ENCODE measurements at places on chromosomes 3 and 15.

DNA sequence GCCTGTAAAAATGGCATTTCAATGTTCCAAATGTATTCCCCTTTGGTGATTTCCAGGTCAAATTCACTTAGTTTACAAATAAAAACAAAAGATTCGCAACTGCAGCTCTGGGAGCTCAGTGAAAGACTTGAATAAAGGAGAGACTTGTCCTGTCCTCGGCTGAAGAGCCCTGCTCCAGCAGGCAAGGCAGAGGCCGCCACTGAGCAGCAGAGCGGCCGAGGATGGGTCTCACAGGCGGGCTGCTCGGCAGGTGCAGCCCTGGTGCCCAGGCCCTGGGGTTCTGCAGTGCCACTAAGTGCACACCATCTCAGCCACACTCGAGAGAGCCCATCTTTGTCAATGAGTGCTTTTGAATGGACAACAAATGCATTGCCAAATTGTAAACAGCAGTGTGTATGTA is 856.2 kb downstream of the AGBL1 start:
- DNase-seq, result no peak

GRCh38 chr15:57432141-57432741 is 55.9 kb downstream of the CGNL1 start:
- no peak for DNase-seq

DNA sequence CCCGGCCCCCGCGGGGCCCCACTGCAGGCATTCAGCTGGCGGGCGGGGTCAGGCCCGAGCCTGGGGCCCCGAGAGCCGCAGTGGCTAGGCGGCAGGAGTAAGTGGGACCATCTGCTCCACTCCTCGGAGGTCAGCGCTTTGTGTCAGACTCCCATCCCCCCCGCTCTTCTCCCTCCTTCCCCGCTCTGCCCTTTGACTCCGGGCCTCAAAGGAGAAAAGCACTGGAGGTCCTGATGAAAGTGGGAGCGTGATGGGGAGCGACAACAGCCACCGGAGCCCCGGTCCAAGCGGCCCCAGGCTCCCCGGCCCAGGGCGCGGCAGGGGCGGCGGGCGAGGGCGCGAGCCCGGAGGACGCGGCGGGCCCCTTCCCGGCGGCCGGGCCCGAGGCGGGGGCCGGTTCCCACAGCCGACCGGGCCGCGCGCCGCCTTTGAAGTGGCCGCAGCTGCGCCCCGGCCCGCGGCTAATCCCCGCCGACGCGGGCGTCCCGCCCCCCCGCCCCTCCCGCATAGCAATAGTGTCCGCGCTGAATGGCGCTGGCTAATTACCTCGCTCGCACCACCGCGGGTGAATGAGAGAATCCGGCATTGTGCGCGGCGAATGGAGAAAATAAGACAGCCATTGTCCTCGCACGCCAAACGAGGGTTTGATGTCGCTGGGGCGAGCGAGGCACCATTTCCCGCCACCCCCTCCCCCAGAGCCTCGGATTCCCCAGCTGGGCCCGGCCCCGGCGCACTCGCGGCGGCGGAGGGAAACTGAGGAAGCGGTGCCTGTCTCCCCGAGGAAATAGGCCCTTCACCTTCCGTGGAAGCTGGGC is 22.4 kb downstream of the IGDCC3 start:
- no peak for DNase-seq

DNA sequence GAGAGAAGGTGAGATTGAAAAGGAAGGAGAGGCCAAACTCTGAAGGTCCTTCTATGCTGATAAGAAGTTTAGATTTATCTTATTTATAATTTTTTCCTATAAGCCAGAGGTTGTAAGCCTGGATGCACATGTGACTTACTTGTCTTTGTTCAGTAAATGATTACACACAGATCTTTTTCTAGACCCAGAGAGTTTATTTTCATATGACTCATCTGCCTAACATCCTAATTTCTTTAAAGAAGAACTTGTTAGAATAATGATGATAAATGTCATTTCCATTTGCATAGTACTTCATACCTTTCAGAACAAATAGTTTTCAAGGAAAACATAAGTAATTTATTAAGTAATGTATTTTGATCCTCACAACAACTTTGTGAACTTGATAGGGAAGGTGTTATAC is 434.8 kb upstream of the DPH6 start:
- DNase-seq, result peak; percentile 44

DNA sequence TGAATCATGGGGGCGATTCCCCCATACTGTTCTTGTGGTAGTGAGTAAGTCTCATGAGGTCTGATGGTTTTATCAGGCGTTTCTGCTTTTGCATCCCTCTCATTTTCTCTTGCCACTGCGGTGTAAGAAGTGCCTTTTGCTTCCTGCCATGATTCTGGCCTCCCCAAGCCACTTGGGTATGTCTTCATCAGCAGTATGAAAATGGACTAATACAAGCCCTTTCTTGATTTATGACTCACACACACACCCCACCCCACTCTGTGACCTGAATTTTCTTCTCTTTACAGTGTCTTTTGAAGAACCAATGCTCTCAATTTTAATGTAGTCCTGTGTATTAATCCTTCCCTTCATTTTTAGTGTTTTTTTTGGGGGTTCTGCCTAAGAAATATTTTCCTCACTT is 244.8 kb downstream of the PLCL2 start:
- DNase-seq, result no peak

DNA sequence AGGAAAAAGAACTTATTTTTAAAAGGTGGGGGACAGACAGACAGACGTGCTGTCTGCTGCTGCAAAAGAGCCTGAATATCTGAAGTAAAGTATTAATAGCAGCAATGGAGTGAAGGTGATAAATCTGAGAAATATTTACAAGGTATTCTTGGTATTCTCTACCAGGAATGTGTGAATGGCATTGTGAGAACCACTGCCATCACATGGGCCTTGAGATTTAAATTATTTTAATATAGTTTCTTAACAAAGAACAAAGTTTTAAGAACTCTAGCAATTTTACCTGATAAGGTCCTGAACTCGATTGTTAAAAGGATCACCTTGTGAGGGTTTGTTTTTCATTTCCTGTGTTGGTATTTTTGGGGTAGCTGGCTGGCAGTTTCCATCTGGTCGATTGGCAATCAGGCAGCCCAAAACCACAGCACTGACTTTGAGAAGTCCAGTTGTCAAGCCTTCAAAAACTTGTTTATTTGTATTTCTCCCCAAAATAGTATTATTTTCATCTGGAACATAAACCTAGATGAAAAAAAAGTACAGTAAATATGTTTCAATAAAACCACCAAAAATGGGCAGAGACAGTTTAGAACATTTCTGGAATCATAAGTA is 97.3 kb downstream of the ISL2 start:
- peak; percentile 43 for DNase-seq

GRCh38 chr3:128895843-128896697 is 16.6 kb downstream of the ACAD9 start:
- no peak for DNase-seq

GRCh38 chr3:162884373-162884772 is 1387.8 kb downstream of the OTOL1 start:
- no peak for DNase-seq

DNA sequence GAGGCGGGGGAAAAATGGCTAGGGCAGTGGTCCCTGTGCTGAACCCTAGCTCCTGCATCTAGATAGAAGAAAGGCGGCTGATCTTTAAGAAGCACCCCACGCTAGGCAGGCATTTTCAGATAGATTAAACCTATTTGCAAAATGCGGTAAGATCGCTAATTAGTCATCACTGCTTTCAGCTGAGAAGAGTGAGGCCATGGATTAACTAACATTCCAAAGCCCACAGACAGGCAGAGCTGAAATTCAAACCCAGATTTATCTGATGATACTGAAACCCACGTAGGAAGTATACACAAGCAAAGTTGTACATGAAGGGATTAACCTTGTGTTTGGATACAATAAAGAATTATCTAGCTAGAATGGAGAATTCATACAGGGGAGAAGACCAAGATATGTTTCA is 4.8 kb downstream of the ADPGK start:
- DNase-seq, result no peak

- DNase-seq, result no peak
Measured at GRCh38 chr3:9767418-9767817, 2.3 kb downstream of the CAMK1 start.

GRCh38 chr3:17733215-17733614 is 9.2 kb downstream of the TBC1D5 start:
- DNase-seq, result no peak

DNA sequence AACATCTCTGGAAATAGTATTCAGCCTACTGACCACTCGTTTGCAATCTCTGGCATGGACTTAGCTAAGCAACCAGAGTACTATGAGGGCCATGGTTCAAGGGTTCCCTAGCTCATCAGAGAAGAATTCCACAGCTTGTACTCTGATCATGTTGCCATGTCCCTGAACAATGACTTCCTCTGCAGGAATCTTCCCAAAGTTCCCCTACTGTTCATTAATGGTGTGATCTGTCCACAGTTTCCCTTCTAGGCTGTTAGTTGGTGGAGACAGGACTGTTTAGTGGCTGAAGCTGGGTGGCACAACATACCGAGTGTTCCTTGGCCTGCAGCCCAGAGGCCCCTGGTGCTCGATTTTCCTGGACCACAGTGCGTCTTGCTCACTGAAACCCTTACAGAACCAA is 44.4 kb upstream of the GALNT15 start:
- DNase-seq, result no peak

DNA sequence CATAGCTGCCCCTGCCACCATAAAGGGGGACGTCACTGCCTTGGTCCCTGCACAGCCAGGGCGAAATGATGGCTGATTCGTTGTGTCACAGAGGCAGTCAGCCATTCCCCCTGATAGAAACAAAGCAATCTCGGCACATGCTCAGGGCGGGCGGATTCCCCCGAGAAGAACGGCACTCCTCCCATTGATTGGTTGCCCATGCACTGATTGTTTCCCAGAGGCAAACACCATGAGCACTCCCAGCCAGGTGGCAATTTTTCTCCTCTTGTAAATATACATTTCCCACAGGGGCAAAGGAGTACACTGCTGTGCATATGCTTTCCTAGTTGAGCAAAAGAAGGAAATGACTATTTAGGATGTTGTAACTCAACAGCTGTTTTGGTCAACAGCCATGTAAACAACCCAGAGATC is 56.5 kb downstream of the KY start:
- DNase-seq, result no peak

GRCh38 chr3:196024968-196025367 is 56.9 kb downstream of the TFRC start:
- DNase-seq, result no peak

DNA sequence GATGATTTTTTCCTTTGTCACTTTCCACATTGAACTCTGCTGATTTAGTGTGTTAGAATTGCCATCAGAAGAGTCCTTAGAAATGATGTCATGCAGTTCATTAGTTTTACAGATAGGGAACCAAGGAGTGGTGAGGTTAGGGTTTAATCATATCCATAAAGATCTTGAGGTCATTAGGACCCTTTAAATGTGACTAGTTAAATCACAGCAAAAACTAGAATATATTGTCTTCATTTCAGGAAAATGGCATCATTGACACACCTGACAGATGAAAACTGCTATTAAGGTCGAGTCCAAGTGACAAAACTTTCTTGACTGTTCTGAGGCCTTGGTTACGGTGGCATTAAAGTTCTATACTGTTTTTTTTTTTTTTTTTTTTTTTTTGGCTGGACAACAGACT is 50.5 kb downstream of the MBNL1 start:
- no peak for DNase-seq

DNA sequence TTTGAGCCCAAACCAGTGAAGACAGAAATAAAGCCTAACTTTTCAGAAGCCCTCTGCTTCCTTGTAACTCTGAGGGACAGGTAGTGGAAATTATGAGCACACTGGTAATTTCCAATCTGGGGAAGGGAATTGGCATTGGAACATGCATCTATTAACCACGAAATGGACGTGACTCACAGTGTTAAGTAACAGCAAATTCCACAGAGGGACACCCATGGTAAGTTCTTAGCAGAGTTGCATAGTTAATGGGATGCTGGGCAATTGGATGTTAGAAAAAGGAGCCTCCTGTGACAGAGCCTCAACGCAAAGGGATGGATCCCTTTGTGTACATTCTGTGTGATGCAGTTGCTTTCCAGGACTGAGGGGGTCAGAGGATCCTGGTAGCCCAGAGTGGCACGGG is 168.6 kb downstream of the SEMA6D start:
- peak; percentile 87 for DNase-seq

- DNase-seq, result no peak
Measured at GRCh38 chr15:63460210-63461155, 43.9 kb upstream of the USP3 start.

DNA sequence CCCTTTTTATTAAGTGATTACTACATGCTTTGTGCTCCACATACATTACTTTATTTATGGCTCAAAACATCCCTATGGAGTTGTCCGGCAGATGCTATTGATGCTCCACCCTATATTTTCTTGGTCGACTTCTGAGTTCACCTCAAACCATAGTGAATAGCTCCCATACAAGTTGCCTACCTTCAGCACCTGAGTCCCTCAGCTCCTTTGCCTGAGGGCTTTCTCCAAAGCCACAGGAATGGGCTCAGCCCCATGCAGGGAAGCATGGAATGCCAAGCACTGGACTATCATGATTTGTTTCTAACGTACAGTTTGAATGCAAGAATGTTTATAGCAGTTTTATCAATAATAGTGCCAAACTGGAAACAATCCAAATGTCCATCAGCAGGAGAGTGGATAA is 124.8 kb upstream of the TNIK start:
- DNase-seq, result peak; percentile 69

DNA sequence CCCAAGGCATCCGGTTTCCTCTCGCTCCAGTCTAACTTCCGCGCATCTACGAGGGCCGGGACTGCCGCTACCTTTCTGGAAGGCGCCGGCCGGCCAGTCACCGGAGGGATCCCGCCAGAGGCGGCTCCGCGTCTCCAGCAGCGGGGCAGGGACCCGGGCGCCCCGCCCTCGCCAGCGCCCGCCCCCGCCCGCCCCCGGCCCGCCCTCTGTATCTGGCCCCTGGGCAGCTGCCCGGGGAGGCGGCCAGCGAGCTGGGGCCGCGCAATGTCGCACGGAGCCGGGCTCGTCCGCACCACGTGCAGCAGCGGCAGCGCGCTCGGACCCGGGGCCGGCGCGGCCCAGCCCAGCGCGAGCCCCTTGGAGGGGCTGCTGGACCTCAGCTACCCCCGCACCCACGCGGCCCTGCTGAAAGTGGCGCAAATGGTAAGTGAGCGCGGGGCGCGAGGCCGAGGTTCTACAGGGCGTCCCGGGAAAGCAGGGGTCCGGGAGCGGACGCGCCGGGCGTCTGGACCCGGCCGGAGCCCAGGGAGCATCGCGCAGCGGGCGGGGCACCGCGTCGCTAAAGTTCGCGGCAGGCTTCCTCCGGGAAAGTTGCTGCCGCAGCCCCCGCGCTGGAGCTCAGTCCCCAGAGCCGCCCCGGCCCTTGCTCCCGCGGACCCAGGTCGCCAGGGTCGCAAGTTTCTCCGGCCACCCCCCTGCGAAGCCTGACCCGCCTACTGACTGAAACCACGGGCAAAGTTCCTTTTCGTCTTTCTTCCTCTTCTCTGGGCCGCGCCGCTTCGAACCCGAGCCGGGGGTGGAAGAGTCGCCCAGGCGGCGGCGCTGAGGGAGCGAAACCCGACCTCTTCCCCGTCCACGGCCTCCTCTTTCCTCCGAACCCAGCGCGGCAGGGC is at the start of gene CMTM7:
Gene CMTM7 (plus strand): TSS at position 211 of the 893 bp plus-strand sequence. CDS start 54 bp downstream, at position 265.
- peak; percentile 49 for DNase-seq
